ENCODE measurements at places on chromosomes 7 and 10. TPM values are rescaled to one million over a fixed set of nuclear protein-coding genes. Genes with fewer than 3 reads are reported as not detected.

The ASB10 gene
- not detected for total RNA-seq

The AKR1C4 gene
- 0.30 TPM for total RNA-seq

The ITPRIP gene
- 66.7 TPM for total RNA-seq

The MYO3A gene
- not detected for total RNA-seq
